Right lung (tissue), 10 donors: ENCODE measurements at places on chromosomes 7 and 10. TPM values are rescaled to one million over a fixed set of nuclear protein-coding genes. Genes with fewer than 3 reads are reported as not detected.
A peak's percentile ranks its signal among the peaks of the same experiment; 100 is the strongest.

- no peak for DNase-seq
Observed at GRCh38 chr7:131238347-131238931, 89.2 kb upstream of the MKLN1 start.

GRCh38 chr7:51224811-51225595, 91.6 kb downstream of the COBL start:
- DNase-seq: no peak

The CALCR gene
- not detected for polyA plus RNA-seq

The NPFFR1 gene
- polyA plus RNA-seq: 0.66 TPM

DNA sequence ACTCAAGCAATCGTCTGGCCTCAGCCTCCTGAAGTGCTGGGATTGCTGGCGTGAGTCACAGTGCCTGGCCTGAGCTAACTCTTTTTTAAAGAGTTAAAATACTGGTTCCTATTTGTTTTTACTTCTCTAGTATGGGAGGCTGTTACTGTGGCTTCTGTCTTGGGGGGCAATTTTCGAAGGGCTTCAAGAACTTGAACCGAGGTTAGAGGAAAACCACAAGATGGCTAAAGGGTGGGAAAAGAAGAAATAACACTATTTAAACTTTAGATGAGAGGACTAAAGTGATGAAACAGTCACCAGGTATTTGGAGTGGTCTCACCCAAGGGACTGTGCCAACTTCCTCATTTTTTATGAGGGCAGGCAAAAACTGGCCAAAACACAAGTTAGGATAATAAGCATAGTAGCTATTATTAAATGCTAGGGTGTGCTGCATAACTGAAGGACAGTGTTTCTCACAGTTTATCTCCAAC, 17.8 kb downstream of the MET start:
- DNase-seq: no peak

- DNase-seq: no peak
Observed at GRCh38 chr7:135978624-135979023, 1.5 kb upstream of the MTPN start.

DNA sequence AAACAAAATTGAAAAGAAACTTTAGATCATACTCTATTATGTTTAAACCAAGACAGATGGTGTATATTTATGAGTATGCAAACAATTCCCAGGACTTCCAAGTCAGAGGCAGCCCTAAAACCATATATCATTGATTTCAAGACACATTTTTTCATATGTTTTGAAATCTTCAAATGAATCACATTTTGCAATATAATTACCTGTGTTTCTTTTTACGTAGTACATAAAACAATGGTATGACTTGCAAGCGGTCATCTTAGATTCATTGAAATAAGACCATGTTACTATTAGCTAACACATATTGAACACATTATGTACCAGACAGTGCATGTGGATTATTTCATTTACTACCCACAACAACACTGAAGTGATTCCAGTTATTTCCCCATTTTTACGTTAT, 14.9 kb downstream of the SMURF1 start:
- no peak for DNase-seq

DNA sequence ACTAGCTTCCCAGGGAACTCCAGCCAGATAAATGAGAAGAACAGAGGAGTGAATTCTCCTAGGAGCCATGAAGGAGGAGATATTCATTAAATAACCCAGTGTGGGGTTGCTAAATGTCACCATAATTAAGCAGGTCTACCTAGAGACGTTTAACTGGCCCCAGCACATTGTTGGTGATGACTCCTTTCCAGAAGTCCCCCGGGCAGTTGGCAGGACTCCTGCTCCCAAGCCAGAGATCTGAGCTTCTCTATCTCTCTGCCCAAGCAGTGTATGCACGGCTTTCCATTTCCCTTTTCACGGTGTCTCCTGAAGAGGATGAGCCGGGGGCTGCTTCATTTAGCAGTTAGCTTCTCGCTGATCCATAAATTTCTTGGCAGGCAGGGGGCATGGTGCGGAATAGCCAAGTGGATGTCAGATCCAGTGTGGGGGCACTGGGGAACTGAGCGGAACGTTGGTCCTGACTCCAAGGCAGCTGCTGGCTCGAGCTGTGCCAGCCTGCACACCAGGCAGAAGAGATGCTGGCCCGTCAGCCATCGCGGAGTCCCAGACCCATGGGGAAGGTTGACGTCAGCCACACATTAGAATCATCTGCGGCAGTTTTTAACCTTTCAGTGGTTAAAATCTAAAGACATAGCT, 142.0 kb upstream of the NPY start:
- no peak for DNase-seq

DNA sequence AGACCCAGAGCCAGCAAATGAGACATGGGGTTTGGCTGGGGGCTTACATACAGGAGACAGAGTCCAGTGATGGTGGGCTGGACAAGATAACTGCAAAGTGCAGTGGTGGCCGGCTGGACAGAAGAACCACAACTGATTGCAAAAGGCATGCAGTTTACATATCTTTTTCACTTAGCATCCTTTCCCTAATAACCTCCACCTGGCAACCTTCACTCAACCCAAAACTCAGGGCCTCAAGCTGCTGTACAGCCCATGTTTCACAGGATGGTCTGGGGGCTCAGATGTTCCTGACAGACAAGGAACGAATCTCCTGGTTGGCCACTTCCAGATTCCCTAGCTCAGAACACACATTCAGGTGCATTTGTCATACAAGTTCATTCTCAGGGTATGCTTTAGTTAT, 7.8 kb upstream of the PDCD4 start:
- no peak for DNase-seq

GRCh38 chr10:79410315-79411094, 34.9 kb downstream of the ZCCHC24 start:
- no peak for DNase-seq

GRCh38 chr10:30834153-30834552, 197.5 kb downstream of the ZNF438 start:
- no peak for DNase-seq

- DNase-seq: peak; percentile 53
Observed at GRCh38 chr7:44980393-44981034, 1.7 kb upstream of the MYO1G start.

The PILRA gene
- polyA plus RNA-seq: 6.1 TPM

- no peak for DNase-seq
Observed at GRCh38 chr10:5742116-5742515, 57.5 kb downstream of the TASOR2 start.

DNA sequence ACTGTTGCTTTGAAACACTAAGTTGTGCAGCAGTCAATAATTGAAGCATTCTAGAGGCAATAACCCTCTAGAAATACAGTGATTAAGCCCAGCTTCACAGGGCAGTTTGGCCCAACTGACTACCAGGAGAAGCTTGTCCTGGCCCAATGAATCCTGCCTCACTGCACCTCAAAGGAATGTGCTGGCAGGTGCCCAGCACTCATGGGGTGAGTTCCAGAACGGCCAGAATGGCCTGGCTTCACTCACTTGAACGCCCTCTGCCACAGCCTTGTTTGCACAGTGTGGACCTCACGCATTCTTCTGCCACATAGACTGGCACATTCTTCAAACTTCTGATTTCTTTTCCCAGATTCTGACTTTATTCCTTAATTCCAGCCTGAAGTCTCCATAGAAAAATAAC, 6.6 kb upstream of the ITIH2 start:
- DNase-seq: no peak
